ENCODE measurements at places on chromosomes 7 and 10.

DNA sequence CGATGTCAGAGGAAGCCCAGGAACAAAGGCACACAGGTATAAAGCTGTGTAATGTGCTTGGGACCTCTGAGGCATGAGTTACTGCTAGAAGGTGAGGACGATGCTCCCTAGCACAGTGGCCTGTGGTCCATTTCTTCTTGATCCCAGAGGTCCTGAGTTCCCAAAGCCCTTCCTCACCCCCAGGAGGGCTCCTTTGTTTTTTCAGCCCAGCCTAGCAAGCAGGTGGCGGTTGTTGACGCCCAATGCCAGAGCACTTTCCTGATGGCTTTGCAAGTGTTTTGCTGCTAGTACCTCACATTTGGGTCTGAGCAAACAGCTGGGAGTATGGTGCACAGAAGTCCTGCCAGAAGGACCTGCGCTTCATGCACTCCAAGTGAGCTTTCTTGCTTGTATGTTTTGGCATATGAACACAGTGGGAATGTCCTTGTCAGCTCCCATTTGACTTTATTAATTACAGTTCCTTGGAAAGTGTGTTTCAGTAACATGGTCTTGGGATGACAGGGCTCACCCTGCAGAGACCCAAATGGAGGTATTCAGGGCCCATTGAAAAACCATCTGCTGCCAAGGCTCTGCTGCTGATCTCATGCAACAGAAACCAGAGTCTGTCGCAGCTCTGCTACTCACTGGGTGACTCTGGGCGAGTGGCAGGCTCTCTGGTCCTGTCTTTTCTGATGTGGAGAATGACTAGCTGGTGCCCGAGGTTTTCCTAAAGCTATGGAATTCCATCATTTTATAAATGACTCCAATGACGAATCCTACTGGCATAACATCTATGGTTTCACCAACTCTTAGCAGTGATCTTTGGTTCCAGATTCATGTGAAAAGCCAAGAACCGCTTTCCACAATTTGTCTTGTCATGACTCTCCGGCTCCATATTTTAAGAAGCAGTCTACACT lies 134.9 kb downstream of the ARID5B start:
- DNase-seq, result no peak

- no peak for DNase-seq
These were observed 28.1 kb downstream of the UBN2 start for GRCh38 chr7:139259142-139259541.

- no peak for DNase-seq
These were observed 625.7 kb upstream of the KCND2 start for GRCh38 chr7:119647286-119647685.

DNA sequence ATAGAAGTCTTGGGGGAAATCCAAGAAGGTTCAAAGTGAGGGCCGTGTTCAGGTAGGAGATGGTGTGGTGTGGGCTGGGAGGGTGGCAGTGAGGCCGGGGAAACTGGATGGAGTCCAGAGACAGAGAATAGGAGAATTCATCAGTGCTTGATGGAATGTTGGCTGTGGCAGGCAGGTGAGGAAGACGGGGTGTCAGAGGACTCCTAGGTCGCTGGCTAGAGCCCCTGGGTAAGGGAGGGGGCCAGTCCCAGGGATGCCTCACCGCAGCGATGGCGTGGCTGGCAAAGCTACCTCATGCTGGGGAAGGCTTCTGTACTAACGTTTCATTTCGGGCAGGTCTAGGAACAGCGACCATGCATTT lies 373.0 kb downstream of the RPS24 start:
- no peak for DNase-seq
